ENCODE measurements at places on chromosomes 3 and 15.

GRCh38 chr3:119829420-119829819, 47.5 kb downstream of the NR1I2 start:
- no peak for DNase-seq

DNA sequence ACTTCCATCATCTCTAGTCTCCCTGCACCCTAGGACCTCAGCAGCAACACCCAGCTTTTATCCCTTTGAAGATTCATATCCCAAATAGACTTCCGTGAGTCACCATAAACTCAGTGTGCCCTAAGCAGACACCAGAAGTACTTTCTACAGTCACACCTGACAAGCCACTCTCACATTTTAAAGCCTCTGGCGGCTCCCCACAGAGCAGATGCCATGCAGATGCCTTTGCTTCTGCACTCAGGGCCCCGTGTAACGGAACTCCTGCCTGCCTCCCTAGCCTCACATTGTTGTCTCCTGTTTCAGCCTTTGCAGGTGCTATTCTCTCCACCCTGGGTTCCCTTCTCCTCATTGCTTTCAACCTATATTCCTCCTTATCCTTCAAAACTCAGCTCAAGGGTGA, 155.5 kb upstream of the SLC24A5 start:
- DNase-seq = no peak

DNA sequence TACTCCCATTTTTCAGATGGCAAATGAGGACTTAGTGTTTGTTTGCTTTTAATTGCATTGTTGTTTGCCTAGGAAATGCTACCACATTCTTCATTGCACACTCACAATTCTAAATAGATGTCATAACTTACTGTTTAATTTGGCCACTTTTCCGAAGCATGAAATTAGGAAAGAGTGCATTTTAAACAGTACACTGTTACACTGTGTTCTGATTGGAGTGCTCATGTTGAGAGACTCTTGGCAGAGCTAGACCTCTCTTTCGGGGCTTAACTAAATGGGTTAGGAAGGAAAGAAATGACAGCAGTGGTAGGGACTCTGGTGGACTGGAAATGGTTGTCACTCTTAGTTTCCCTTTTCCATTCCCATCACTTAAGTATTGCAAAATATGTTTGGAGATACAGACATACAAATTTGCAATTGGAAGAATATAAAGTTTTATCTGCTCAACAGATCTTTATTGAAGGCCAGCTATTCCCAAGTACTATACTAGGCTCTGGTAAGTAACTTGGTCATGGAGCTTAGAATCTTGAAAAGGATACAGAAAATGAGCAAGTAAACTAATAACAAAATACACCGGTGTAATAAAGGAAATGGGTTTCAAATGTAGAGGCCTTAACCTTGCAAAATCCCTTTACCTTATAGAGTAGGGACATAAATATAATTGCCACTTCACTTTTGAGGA, 90.2 kb downstream of the DCUN1D1 start:
- peak; percentile 9 for DNase-seq

- no peak for DNase-seq
Measured at GRCh38 chr15:28014623-28015200, 84.4 kb downstream of the OCA2 start.

DNA sequence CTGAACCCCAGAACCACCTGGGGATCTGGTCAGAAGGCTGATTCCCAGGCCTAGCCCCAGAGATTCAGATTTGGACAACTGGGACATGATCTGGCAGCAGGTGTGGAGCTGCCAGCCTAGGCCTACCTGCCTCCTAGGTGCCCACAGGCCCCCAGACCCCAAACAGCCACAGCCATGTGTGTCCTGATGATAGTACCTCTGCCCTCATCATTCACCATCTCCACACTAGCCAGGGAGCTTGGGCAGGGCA, 34.7 kb downstream of the HMCES start:
- no peak for DNase-seq

- DNase-seq = no peak
Measured at GRCh38 chr3:12231431-12231830, 57.4 kb upstream of the PPARG start.

DNA sequence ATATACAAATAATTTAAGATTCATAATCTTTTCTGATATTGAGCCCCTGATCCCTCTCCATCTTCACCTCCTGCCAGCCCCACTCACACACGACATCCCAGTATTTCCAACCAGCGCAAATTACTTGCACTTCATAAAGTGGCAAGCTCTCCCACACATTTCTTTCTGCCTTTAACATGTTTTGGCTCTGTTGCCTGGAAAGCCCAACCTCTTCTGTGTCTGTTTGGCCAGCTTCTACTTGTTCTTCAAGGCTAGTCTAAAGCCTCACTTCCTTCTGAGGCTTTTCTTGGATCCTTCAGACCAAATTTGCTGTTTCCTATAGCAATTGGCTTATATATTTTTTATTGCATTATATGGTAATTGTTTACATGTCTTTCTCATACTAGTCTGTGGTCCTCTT, 5.1 kb upstream of the TM6SF1 start:
- no peak for DNase-seq

Measured in astrocyte of the cerebellum (primary cell).